Nucleus accumbens (tissue), 56 donors: ENCODE measurements at places on chromosomes 16 and 17.

DNA sequence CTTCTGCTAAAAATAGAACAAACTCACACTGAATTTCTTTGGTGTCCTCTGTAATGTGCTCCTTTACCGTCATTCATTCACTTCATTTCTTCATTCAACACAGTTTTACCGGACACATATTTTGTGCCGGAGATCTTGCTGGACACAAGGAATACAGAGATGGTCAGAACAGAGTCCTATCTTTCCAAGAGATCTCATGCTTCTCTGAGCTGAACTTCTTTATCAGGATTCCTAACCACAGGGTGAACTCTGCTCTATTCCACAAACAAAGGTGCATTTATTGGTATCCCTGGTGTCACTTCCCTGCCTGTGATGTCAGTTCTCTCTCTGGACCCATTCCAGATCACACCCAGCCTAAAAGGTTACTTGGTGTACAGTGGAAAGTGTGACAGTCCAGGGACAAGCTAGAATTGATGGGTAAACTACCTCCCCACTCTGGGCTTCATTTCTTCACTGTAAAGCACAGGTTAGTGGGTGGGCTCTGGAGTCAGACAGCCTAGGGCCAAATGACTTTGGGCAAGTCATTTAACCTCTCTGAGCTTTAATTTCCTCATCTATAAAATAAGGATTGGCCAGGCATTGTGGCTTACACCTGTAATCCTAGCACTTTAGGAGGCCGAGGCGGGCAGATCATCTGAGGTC is 4.2 kb downstream of the IFI35 start:
- DNase-seq, result no peak

DNA sequence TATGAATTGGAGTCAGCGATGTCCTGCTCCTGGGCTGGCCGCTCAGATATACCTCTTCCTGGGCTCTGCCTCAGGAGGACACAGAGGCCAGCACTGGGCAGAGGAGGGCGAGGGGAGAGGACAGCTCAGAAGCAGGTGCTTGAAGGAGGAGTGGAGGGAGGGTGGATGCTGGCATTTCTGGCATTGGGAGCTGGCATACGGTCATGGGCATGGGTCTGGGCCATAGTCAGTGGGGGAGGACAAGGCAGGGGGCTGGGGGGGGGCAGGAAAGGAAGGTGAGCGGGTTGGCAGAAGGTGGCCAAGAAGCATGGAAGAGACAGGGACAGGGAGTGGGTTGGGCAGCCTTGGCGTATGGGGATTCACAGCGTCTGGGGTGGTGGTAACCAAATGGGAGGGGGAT is 16.7 kb upstream of the RAP1GAP2 start:
- no peak for DNase-seq

GRCh38 chr16:79098907-79099306 is 501.6 kb downstream of the MAF start:
- DNase-seq, result no peak

GRCh38 chr16:89157778-89158177 is 13.8 kb upstream of the CDH15 start:
- no peak for DNase-seq

GRCh38 chr17:57682701-57683100 is 62.4 kb downstream of the CCDC182 start:
- no peak for DNase-seq

DNA sequence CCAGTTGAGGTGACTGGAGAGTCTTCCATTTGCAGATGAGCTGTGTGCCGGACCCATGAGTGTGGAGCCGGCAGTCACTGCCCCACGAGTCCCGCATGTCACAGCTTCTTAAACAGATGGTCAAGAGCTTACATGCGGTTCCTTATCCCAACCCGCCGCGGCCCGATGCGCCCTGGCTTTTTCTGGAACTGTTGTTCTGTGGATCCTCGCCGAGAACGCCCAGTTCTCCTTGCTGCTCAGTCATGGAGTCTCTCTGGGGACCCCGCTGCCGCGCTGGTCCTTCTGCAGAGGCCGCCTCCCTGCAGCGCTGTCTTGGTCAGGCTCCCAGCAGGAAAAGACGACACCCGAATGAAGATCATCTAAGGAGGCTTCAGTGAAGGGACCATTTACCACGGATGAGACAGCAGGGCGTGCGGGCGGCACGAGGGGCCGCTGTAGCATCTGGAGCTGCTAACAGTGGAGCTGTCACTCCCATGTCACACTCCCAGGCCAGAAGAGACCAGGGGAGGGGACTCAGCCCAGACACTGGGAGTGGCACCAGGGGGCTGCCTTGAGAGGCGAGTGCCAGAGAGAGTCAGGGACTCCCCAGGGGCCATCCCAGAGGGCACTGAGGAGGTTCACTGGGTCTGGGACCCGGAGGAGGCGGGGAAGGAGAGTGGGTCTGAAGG is 10.8 kb upstream of the LGALS3BP start:
- no peak for DNase-seq

GRCh38 chr16:35252356-35252936 is 1793.0 kb downstream of the TP53TG3F start:
- DNase-seq, result no peak

- DNase-seq, result no peak
These were observed 126.4 kb upstream of the SMURF2 start for GRCh38 chr17:64788286-64789060.

- peak; percentile 25 for DNase-seq
These were observed 12.5 kb upstream of the ATP2A3 start for GRCh38 chr17:3976675-3977171.

GRCh38 chr17:3485481-3486068 is 9.8 kb downstream of the ASPA start:
- DNase-seq, result no peak

GRCh38 chr17:51354936-51355335 is 94.6 kb downstream of the UTP18 start:
- DNase-seq, result no peak
